ENCODE measurements at places on chromosomes 11 and 22.

DNA sequence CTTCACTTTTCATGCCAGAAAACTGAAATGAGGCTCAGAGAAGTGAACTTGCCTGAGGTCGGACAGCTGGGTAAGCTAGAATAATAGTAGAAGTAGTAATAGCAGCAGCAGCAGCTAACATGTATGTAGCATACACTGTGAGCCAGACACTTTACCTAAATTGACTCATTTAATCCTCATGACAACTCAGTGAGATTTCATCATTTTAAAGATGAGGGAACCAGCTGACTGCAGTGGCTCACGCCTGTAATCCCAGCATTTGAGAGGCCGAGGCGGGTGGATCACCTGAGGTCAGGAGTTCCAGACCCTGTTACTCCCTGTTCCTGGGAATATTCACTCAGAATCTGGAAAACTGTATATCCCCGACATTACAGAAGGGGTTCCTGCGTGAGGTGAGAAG lies 154.5 kb downstream of the DBX1 start:
- DNase-seq: no peak

DNA sequence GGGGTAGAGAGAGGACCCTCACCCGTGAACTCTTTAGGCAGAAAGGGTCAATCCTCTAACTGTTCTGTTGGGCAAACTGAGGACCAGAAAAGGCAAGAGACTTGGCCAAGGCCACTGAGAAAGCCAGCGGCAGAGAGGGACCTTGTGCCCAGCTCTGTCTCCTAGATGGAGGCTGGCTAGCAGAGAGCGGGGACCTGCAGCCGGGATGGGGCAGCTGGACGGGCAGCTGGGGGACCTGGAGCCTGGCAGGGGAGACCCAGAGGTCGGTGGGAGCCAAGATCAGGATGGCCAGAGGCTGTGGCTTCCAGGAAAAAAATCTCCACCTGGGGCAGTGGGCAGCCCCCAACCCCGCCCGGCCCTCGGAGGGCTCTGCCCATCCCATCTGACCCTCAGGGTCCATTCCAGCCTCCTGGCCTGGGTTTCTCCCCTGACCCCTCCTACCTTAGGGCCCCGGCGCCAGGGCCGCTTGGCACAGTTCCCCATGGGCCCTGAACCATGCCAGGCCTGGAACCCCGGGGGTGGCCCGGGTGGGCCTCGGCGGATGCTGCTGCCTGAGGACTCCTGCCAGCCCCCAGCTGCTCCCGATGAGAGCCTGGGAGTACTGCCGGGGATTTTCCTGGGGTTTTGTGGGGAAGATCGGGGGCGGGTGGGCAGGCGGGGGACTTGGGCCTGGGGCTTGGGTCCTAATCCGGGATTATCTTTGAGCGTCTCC lies at the start of gene CABP2:
TSS of gene CABP2 (minus strand) at position 603 of the 712 bp plus-strand sequence. CDS start at position 483, 120 bp downstream.
- no peak for DNase-seq

GRCh38 chr11:1437500-1437899 lies 47.8 kb downstream of the BRSK2 start:
- no peak for DNase-seq

DNA sequence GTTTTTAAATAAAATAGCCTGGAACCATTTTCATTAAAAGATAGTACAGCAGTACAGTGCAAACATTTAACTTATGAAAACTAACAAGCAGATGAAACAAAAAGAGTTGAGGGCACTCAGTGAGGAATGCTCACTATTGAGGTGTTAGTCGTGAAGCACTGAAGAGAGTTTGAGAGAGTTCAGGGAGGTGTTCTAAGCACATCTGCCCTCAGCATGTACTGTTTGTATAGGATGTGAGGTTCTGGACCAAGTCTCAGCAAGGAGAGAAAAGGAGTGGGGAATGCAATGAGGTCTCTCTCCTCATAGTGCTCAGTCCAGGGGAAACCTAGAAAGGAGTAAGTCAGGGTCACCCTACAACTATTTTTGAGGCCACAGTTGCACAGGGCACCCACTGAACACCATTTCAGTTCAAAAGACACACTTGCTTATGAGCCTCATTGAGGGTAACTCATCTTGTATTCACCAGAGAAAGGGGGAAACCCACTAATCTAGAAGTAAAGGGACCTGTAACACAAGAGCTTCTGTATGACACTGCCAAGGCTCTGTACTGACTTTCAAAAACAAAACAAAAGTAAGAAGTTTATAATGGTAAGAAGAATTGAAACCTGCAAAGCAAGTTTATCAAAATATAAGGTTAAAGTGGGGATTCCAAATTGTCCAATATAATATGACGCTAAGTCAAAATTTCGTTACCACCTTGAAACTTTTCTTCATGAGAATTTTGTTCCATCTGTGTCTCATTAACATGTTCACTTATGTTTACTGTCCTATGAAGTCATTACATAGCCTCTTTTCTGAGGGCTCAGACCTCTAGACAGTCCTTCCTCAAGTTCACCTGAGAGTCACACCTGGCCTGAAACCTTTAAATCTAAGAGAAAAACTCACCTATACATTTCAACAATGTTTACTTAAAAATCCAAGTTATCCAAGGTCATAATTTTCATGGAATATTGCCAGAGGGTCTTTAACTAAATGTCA lies 275.3 kb downstream of the ETS1 start:
- DNase-seq: no peak

- DNase-seq: no peak
Measured at GRCh38 chr22:39567135-39567946, 3.2 kb upstream of the CACNA1I start.

- DNase-seq: no peak
Measured at GRCh38 chr11:134145715-134146114, 76.8 kb downstream of the JAM3 start.
